Adrenal gland (tissue), 19 donors: ENCODE measurements at places on chromosomes 3 and 15. TPM values are rescaled to one million over a fixed set of nuclear protein-coding genes. Genes with fewer than 3 reads are reported as not detected.

Gene LDHAL6B
- not detected for total RNA-seq

- DNase-seq = no peak
These were observed 93.0 kb downstream of the HHLA2 start for GRCh38 chr3:108389372-108389771.

Gene MOBP
- 0.08 TPM for total RNA-seq

Gene ANKRD63
- not detected for total RNA-seq

GRCh38 chr15:65421360-65422215 is 1.2 kb downstream of the IGDCC4 start:
- peak; percentile 60 for DNase-seq
